NCI-H1105 treated with DMSO at 0.1 percent for 48 hours (cell line): ENCODE measurements at places on chromosomes 7 and 10.
A peak's percentile ranks its signal among the peaks of the same experiment; 100 is the strongest.

DNA sequence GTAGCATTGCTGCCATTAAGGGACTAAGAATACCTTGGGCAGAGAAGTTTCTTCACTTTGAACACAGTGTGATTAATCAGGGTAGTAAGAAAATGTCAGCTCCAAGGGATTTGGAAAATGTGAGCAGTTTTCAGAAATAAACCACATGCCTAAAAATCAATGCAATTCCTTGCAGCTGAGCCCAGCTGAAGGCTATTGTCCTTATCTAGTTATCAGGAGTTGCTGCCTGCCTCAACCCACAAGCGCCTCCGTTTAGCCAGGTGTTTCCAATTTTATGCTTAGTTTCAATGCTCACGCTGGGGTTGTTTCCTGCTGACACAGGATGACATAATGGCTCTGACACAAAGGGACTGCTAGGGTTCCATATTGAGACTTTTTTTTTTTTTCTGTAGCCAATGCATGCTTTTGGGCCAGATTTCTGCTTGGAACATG, 132.3 kb upstream of the ANK3 start:
- peak; percentile 36 for DNase-seq

GRCh38 chr7:39528849-39529248, 37.4 kb upstream of the YAE1 start:
- DNase-seq: no peak

DNA sequence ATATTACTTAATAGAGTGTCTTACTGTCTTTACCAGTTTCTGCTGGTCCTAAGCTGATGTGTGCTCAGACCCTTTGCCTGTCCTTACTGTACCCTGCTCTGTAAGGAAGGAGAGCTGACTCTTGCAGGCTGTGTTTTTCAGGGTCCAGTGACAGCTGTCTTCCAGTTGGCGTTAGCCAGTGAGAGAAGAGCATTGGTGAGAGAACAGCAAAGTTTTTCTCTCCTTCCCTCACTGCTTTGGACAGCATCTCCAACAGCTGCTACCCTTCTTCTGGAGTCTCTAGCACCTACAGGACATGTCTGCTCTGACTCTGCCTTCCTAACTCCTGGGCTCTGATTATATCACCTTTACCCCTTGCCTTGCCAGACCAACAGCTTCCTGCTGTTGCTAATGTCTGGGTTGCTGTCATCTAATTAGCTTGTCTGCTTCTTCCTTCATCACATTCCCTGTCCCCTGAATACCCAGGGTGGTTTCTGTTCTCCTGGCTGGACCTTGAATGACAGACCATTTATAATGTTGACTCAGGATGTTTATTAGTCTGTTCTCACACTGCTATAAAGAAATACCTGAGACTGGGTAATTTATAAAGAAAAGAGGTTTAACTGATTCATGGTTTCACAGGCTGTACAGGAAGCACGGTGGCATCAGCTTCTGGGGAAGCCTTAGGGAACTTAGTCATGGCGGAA, 23.5 kb upstream of the PANK1 start:
- no peak for DNase-seq

GRCh38 chr7:43577485-43577951, 5.4 kb upstream of the STK17A start:
- DNase-seq: peak; percentile 16

DNA sequence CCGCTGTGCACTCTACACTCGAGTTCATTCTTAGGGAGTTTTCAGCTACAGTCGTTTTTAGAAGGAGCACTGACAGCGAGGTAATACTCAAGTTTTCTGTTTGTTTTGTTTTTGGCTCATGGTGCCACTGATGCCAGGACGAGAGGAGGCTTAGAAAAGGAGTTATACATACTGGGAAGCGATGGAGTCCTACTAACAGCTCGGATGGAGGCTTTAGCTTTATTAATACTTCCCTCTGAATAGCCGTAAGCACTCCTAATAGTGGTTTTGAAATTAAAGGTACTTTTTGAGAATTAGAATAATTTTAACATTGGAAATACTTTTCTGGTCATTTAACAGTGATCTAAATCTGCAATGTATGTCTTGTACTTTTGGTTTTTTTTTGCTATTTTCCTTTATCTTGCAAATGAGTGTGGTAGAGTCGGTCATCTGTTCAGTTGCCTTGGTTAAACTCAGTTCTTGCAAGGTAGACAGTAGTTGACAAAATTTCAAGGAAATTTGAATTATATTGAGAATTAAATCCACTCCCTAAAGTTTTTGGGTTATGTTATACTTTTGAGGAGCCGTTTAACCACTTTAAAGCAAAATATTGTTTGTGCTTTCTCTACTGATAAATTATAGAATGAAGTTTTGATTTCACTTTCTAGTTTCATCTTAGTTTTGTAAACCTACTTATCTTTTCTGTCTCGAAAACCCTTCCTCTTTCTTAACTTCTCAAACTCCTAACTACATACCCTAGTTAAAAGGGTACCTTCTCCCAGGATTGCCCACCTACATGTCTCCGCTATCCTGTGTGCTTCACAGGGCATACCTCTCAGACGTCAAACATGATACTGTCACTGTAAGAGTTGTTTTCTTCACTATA, 1.5 kb downstream of the HBP1 start:
- DNase-seq: no peak

DNA sequence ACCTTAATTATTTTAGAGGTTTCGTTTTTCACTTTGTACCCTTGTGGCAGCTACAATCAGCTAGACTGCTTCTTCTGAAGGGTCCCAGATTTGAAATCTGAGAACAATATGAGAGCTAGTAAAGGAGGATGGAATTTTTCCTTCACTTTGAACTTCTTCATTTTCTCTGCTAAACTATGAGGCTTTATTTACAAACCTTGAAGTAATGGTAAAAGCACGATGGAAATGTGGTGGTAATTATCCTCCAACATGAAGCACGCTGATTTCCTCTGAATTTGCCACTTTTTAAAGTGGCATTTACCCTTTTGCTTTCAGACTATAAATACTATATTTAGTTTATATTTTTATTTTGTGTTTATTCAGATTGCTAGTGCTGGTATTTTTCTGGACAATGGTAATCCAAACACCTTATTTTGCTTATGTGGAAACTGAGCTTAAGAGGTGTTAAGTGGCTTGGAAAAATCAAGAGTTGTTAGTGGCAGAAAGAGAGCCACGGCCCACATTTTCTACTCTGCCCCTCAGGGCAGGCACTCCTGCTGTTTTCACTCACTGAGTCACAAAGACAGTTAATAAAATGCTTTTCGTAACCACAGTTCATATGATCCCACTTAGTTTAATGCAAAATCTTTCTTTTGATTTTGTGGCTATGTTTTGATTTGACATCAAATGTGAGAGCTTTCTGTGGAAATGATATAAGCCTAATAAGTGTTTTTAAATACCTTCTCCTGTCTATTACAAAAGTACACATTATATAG, 2.7 kb downstream of the SSMEM1 start:
- DNase-seq: no peak

GRCh38 chr7:1232623-1233332, at the start of gene UNCX:
Gene UNCX, plus strand, starts transcription at chr7:1232872. Its CDS starts 146 bp downstream, at chr7:1233018.
- peak; percentile 74 for DNase-seq

DNA sequence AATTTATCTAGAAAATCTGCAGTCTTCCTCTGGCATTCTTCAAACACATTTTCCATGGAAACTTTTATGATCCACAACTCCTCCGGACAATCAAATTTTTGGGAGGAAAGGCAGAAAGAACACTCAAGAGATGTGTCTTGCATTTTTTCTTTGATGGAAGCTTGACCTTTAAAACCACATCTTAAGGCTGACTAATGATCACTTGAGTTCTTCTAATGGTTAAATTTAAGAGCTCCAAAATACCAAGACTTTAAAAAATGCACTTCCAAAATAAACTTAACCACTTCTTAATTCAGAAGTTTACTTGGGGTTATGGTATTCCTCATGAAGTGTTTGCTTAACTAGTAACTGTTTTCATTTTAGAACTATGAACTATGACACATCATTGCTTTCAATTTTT, 43.3 kb downstream of the ETV1 start:
- DNase-seq: peak; percentile 21

GRCh38 chr7:112784603-112785002, 5.6 kb downstream of the TMEM168 start:
- no peak for DNase-seq
